ENCODE measurements at places on chromosomes 11 and 22.

DNA sequence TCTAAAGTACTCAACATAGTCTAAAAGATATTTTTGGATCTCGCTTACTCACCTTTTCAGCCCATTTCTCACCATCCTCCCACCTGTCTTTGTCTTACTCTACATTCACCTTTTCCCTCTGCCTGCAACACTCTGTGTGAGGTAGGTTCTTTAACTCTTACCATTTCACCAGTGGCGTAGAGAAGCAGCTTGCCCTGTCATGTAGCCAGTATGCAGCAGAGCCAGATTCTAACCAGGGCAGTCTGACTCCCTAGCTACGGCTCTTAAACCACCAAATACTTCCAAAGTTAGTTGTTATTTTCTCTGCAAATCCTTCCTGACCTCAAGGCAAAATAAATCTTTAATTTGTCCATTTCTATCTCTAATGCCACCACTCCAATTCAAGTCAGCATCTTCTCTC is 7.5 kb downstream of the ALG8 start:
- no peak for DNase-seq

GRCh38 chr11:86932924-86933875 is 22.0 kb downstream of the FZD4 start:
- DNase-seq, result no peak

DNA sequence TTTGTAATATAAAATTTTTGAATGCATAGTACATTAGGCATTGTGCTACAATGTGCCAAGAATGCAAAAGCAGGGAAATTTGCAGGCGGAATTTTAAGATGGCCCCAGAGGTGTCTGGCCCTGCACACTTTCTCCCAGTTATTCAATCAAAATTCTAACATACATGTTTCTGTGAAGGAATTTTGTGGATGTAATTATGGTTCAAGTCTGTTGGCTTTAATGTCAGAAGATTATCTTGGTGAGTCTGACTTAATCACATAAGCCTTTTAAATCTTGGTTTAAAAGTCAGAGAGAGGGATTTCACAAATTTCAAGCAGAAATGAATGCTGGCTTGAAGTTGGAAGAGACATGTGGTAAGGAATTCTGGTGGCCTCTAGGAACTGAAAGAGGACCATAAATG is 423.4 kb upstream of the CCDC179 start:
- DNase-seq, result no peak

- no peak for DNase-seq
Measured at GRCh38 chr11:115362997-115363396, 141.2 kb downstream of the CADM1 start.

DNA sequence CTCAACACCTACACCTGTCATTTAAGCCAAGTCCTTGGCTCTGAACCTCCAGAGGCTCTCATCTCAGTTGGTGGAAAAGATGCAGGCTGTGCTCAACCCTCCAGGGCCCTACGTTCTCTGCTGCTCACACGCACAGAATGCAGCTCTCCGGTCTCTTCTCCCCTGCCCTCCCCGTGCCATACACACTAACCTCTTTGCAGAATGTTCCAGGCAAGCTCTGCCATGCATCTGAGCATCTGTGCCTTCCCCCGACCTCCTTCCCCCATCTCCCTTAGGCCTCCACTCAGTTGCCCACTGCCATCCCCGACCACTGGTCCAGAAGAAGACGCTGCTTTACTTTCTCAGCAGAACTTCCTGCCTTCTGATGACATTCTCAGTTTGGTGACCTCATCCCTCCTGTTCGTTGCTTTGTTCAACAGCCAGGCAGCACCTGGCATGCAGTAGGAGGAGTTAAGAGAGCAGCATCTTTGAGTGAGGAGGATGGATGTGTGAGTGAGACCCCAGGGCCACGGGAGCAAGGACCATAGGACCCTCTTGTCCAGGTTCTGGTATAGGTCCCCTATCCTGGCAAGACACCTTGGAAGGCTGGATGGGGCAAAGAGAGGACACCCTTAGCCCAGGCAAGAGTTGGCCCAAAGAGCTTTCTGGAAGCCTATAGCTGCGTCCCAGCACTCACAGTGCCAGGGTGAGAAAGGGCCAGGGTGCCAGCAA is 598.0 kb downstream of the BRD1 start:
- DNase-seq, result no peak

DNA sequence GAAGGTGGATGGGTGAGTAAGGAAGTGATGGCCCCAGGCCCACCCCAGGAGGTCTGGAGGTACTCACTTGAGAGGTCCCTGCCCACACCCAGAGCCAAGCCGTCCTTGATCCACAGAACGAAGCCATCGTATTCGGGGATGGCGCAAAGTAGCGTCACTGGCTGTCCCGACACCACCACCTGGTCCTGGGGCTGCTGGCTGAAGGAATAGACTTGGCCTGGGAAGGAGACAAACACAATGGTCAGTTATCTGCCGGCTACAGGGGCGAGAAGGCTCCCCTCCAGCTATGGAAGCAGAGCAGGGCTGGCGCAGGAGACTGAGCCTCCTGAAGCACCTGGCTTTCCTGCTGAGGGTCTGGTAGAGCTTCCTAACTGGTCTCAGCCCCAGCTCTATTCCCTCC is 171.0 kb downstream of the ST3GAL4 start:
- no peak for DNase-seq

DNA sequence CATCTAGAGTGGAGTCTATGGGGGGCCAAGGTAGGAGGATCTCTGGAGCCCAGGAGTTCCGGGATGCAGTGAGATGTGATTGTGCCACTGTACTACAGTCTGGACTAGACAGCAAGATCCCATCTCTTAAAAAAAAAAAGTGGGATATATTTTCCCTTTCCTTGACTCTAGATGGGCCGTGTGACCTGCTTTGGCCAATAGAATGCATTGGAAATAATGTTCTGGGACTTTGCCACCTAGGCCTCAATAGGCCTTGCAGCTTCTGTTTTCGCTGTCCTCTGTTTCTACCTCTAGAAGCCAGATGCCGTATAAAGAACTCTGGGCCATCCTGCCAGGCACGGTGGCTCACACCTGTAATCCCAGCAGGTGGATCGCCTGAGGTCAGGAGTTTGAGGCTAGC is 3.6 kb downstream of the C11orf86 start:
- DNase-seq, result no peak

- no peak for DNase-seq
Measured at GRCh38 chr11:2809854-2810253, 75.7 kb downstream of the CDKN1C start.

GRCh38 chr11:98300719-98301118 is 720.0 kb upstream of the CNTN5 start:
- no peak for DNase-seq

DNA sequence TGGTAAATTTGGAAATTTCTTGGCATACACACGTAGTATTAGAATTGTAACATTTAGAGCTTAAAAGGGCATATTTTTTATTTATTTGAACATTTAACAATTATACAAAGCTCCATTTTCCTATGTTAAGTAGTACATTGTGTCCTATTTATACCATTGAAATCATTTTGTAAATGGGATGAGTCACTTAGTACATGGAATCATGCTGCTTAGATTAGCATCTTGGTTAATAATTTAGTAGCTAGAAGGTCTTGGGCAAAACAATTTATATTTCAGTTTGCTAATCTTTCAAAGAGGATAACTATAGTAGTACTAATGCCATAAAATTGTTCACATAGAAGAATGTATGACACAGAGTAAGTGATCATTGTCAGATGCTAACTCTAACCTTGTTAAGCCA is 450.1 kb upstream of the LUZP2 start:
- no peak for DNase-seq
